ENCODE measurements at places on chromosomes 1 and 21.
A peak's percentile ranks its signal among the peaks of the same experiment; 100 is the strongest.

GRCh38 chr21:45015469-45015860, 58.9 kb upstream of the ADARB1 start:
- no peak for DNase-seq

GRCh38 chr1:173570370-173571007, 32.4 kb downstream of the SLC9C2 start:
- DNase-seq: no peak

GRCh38 chr1:12616709-12617373, 1.2 kb downstream of the DHRS3 start:
- no peak for DNase-seq

- DNase-seq: no peak
These were observed 79.5 kb upstream of the BACH1 start for GRCh38 chr21:29219165-29219770.

- DNase-seq: no peak
These were observed 16.8 kb downstream of the BMP8A start for GRCh38 chr1:39508266-39508665.

GRCh38 chr1:199273837-199274379, 635.1 kb downstream of the PTPRC start:
- no peak for DNase-seq

GRCh38 chr1:58874757-58875755, 91.2 kb upstream of the JUN start:
- peak; percentile 69 for DNase-seq
